ENCODE measurements at places on chromosomes 2 and 18. TPM values are rescaled to one million over a fixed set of nuclear protein-coding genes. Genes with fewer than 3 reads are reported as not detected.

Gene GALM
- total RNA-seq = 12.7 TPM

DNA sequence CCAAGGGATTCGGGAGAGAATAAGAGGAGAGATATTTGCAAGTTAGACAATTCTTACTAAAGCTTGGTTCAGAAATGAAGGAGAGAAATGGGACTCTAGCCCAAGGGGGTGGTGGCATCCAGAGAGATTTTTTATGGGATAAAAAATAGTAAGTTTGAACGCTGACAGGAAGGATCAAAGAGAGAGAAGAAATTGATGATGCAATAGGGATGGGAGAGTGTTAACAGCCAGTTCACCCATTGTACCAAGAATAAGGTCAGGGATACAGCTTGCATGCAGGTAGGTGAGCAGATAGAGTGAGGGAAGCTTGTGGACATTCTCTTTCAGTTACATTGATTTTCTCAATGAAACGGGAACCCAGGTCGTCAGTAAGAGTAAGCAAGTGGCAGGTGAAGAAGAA lies 1.2 kb upstream of the ARHGAP25 start:
- DNase-seq = no peak

- no peak for DNase-seq
Observed at GRCh38 chr2:151476287-151476686, 66.6 kb downstream of the RIF1 start.

- no peak for DNase-seq
Observed at GRCh38 chr2:39220136-39220535, 23.6 kb downstream of the CDKL4 start.

Data from ureter (tissue), 1 donor.